Thyroid gland (tissue), 4 donors: ENCODE measurements at places on chromosomes 16 and 17. TPM values are rescaled to one million over a fixed set of nuclear protein-coding genes. Genes with fewer than 3 reads are reported as not detected.
A peak's percentile ranks its signal among the peaks of the same experiment; 100 is the strongest.

DNA sequence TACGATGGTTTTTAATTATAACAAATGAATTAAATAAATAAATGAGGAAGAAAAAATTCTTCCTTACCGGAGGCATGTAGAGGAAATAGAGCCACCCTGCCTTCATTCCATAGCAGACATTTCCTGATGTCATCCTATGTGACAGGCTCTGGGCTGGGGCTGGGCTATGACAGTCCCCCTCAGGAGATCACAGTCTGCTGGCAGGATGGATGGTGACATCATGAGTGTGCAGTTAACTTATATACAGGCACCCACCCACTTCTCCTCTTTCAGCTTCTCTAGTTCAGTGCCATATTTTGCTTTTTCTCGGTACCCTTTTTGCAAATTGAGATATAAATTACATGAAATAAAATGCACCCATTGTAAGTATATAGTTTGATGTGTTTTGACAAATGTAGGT is 6.4 kb upstream of the CMTM3 start:
- H3K27ac ChIP-seq: no peak overlapping the region
- no peaks in the 10 kb centered on the region for H3K36me3 ChIP-seq
- no peaks in the 10 kb centered on the region for H3K27me3 ChIP-seq

DNA sequence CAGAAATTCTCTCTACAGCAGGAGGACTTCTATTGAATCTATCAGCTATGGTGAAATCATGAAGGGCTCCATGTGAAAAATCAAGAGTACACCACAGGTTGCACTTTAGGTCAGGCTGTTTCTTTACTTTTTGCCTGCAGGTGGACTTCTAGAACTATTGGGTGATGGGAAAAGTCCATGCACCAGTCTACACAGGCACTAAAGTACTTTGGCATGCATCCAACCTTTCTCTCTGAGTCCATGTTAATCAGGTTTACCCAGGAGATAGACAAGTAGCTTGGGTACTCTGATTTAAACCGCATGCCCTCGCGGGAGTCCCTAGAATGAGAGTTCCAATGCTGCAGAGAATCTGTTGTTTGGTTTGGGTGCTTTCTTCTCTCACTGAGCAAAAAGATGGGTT is 9.1 kb upstream of the ANKFN1 start:
- no peak overlapping the region for H3K4me3 ChIP-seq
- no peaks in the 10 kb centered on the region for H3K27me3 ChIP-seq
- DNase-seq: no peak

- no peaks in the 10 kb centered on the region for H3K36me3 ChIP-seq
- no peaks in the 10 kb centered on the region for H3K27me3 ChIP-seq
- no peak overlapping the region for H3K27ac ChIP-seq
These were observed 61.3 kb downstream of the CDRT4 start for GRCh38 chr17:15406081-15406480.

DNA sequence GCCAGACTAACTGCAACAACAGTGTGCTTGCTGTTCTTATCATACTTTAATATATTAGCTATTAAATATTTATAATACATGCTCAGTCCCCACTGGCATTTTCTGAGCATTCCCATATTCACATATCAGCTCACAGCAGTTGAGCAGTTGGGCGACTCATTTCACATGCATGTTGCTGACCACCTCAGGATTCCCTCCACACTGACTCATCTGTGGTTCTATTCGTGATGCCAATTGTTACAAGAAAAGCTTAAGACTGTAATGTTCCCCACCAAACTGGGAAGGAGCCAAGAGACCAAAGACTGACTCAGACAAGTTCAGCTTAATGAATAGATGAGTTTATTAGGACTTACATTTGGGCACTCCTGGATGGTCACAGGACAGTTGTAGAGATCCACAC is 100.3 kb upstream of the KIF2B start:
- H3K27me3 ChIP-seq: no peaks in the 10 kb centered on the region
- H3K4me1 ChIP-seq: no peaks in the 10 kb centered on the region
- H3K36me3 ChIP-seq: no peaks in the 10 kb centered on the region
- no peak overlapping the region for H3K27ac ChIP-seq
- no peak for DNase-seq
- H3K4me3 ChIP-seq: no peak overlapping the region

GRCh38 chr16:67000384-67001351 is 12.3 kb downstream of the CES4A start:
- no peak overlapping the region for H3K27ac ChIP-seq
- no peaks in the 10 kb centered on the region for H3K36me3 ChIP-seq
- DNase-seq: peak; percentile 92
- H3K4me3 ChIP-seq: no peak overlapping the region

GRCh38 chr16:88346680-88347505 is 35.9 kb upstream of the ZNF469 start:
- no peak overlapping the region for H3K4me3 ChIP-seq
- no peak for DNase-seq
- no peaks in the 10 kb centered on the region for H3K4me1 ChIP-seq
- H3K27ac ChIP-seq: no peak overlapping the region
- H3K27me3 ChIP-seq: no peaks in the 10 kb centered on the region

Gene TBX4
- 0.54 TPM for total RNA-seq

- DNase-seq: no peak
- H3K27ac ChIP-seq: no peak overlapping the region
- H3K4me1 ChIP-seq: no peaks in the 10 kb centered on the region
- H3K27me3 ChIP-seq: no peaks in the 10 kb centered on the region
These were observed 4.5 kb upstream of the TMEM235 start for GRCh38 chr17:78226759-78227454.

GRCh38 chr16:85991856-85992255 is 92.9 kb downstream of the IRF8 start:
- DNase-seq: no peak
- H3K27ac ChIP-seq: no peak overlapping the region
- no peaks in the 10 kb centered on the region for H3K36me3 ChIP-seq
- no peak overlapping the region for H3K4me3 ChIP-seq
- H3K27me3 ChIP-seq: no peaks in the 10 kb centered on the region

Gene DPEP1
- 0.92 TPM for total RNA-seq

Gene SP6
- 5.9 TPM for total RNA-seq

- H3K27ac ChIP-seq: no peak overlapping the region
- no peak overlapping the region for H3K4me3 ChIP-seq
- peak; percentile 68 for DNase-seq
- no peaks in the 10 kb centered on the region for H3K27me3 ChIP-seq
These were observed 16.7 kb downstream of the RHOT1 start for GRCh38 chr17:32158870-32159585.

DNA sequence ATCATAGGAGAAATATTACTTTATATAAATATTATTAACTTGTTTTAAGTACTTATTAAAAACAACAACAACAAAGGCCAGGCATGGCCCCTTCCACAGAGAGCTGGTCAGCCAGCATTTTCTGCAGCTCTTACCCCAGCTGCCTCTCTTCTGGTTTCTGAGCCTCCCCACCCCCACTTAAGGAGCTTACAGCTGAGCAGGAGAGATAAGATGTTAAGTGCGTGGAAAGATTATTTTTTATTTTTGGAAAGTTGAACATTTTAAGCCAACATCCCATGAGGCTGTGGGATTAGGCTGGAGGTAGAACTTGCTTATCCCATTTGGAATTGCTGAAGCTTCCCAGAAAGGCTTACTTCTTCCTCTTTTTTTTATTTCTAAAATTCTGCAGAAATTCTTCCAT is 401.2 kb downstream of the SEC14L1 start:
- no peaks in the 10 kb centered on the region for H3K36me3 ChIP-seq
- H3K4me1 ChIP-seq: no peaks in the 10 kb centered on the region
- no peak overlapping the region for H3K27ac ChIP-seq
- no peak for DNase-seq
- H3K4me3 ChIP-seq: no peak overlapping the region

Gene KRT222
- 1.3 TPM for total RNA-seq

Gene TBC1D3I
- 0.54 TPM for total RNA-seq

GRCh38 chr16:84851192-84852127 is 31.7 kb downstream of the CRISPLD2 start:
- peak; percentile 88 for DNase-seq
- no peak overlapping the region for H3K4me3 ChIP-seq
- H3K4me1 ChIP-seq: peaks cover 34% of the 10 kb centered on the region

Gene DDX28
- 7.8 TPM for total RNA-seq

DNA sequence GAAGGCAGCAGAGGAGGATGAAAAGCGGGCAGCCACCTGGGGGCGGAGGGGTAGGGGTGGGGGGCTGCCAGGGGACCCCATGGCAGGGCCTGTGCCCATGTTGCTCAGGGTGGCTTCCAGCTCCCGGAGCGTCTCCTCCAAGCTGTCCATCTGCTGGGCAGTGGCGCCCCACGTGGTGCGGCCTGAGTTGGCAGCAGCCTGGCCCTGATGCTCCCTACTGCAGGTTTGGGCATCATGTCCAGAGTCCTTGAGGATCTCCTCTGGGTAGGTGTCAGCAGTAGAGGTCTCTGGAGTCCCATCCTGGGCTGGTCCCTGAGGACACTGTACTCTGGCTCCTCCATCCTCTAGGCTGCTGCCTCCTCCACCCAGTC is 60.9 kb downstream of the SRCIN1 start:
- no peaks in the 10 kb centered on the region for H3K4me1 ChIP-seq

DNA sequence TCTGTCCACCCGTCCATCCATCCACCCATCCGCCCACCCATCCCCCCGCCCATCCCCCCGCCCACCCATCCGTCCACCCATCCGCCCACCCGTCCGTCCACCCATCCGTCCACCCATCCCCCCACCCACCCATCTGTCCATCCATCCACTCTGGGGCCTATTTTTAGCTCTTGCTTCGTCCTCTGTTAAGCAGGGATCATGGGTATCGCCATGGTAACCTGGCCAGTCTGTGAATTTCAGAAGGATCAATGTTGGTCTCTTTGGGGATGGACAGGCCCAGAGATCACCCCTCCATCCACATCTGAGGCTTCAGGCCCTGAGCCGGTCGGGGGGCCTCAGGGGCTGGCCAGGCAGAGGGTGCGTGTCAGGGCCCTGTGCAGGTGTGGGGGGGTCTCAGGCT is 15.2 kb upstream of the DPEP1 start:
- H3K27ac ChIP-seq: no peak overlapping the region
- H3K4me3 ChIP-seq: no peak overlapping the region
- no peak for DNase-seq

GRCh38 chr17:81212365-81212764 is 10.4 kb downstream of the CEP131 start:
- DNase-seq: no peak
- H3K27me3 ChIP-seq: no peaks in the 10 kb centered on the region
- H3K4me3 ChIP-seq: no peak overlapping the region
- H3K27ac ChIP-seq: no peak overlapping the region
- H3K36me3 ChIP-seq: no peaks in the 10 kb centered on the region
- H3K4me1 ChIP-seq: no peaks in the 10 kb centered on the region

GRCh38 chr17:72826602-72827001 is 265.9 kb downstream of the SLC39A11 start:
- H3K4me3 ChIP-seq: no peak overlapping the region
- no peak overlapping the region for H3K27ac ChIP-seq
- no peak for DNase-seq

DNA sequence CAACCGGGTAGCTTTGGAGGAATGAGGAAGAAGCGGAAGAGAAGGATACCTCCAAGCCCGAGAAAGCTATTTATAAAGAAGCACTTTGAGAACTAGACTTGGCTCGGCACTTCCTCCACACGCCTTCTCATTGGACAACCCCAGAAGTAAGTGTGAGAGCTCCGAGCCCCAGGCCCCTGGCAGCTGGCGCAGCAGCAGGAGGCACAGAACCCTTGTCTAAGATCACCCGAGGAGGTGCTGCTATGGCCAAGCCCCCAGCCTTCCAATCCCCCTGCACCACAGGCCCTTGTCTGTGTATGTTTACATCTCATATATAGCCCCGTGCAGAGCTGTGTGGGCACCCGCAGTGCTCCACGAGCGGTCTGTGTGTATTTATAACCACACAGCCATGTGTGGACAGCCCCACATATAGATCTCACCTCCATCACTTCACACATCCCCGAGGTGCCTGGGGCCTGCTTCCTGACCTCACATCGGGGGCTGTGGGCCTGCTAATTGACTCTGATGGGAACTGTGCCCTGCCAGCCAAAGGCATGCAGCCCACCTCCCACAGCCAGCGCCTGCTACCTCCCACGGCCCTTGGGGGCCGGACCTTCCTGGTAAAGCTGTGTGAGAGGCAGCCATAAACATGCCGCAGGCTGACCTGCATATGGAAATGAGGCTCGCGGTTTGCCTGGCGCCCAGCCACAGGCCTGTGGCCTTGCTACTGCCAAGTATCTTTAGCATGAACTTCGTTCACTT is 96.1 kb downstream of the C17orf67 start:
- no peaks in the 10 kb centered on the region for H3K27me3 ChIP-seq
- DNase-seq: no peak
- no peak overlapping the region for H3K27ac ChIP-seq
- no peak overlapping the region for H3K4me3 ChIP-seq
- no peaks in the 10 kb centered on the region for H3K36me3 ChIP-seq

DNA sequence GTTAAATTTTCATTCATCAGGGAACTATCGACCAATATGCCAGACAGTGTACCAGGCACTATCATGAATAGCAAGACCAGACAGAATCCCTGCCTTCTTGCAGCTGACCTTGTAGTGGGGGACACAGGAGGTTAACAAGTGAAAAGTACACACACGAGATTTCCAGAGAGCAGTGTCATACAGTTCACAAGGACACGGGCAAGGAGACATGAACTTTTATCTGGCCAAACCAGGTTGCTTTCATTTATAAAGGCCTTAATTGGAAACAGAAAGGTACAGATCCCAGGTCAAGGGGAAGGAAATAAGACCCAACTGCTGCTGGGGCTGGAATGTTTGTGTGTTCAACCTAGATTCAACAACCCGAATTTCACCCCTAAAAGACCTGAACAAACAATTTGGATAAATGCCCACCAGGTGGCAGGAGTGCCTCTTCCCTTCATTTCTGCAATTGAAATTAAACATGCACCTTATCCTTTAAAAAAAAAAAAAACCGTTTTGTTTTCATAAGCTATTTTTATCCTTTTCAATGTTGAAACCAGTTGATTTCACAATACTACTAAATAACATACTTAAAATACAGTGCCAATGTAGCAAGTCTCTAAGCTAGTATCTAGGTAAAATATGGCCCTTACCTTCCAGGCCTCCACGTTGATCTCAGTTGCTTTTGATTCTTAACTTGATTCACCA is 65.9 kb downstream of the EMP2 start:
- H3K27me3 ChIP-seq: no peaks in the 10 kb centered on the region
- DNase-seq: peak; percentile 57
- peaks cover 12% of the 10 kb centered on the region for H3K4me1 ChIP-seq
- no peaks in the 10 kb centered on the region for H3K36me3 ChIP-seq

Gene PRDM7
- total RNA-seq: not detected

Gene SLFN13
- total RNA-seq: 13.6 TPM

DNA sequence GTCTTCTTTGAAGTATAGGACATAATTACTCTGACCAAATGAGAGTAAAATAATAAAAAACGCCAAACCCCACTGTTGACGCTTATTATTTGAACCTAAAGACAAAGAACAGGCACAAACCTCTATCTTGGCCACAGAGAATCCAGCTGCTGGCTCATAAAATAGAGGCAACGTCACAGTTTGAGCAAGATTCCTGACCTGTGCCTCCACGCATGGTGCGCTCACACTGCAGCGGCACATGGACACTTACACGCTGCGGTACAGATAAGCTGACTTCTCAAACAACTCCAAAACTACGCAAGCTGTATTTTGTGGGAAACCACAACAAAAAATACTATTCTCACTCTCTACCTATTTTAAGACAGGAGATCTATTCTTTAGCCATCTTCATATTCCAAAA is 38.8 kb upstream of the TRAP1 start:
- H3K27me3 ChIP-seq: no peaks in the 10 kb centered on the region
- H3K36me3 ChIP-seq: peaks cover 26% of the 10 kb centered on the region
- no peak overlapping the region for H3K27ac ChIP-seq
- no peaks in the 10 kb centered on the region for H3K4me1 ChIP-seq
- no peak for DNase-seq

Gene CES5A
- total RNA-seq: not detected
